ENCODE measurements at places on chromosomes 6 and 20. TPM values are rescaled to one million over a fixed set of nuclear protein-coding genes. Genes with fewer than 3 reads are reported as not detected.

Gene TPX2
- polyA plus RNA-seq, result 4.9 TPM

Gene SYTL3
- 1.6 TPM for polyA plus RNA-seq

Gene PLCB4
- 10.2 TPM for polyA plus RNA-seq

Gene ELOVL4
- not detected for polyA plus RNA-seq

Gene RIPPLY2
- polyA plus RNA-seq, result not detected

Gene SYNE1
- polyA plus RNA-seq, result 7.2 TPM

Gene IL17A
- polyA plus RNA-seq, result 0.39 TPM

Gene MEI4
- not detected for polyA plus RNA-seq

Gene HNF4A
- 112 TPM for polyA plus RNA-seq

Gene FNDC11
- polyA plus RNA-seq, result under 0.01 TPM

Gene SLC2A4RG
- polyA plus RNA-seq, result 33.0 TPM

Gene CPNE5
- 5.5 TPM for polyA plus RNA-seq

Gene GPX5
- polyA plus RNA-seq, result not detected

Gene TRAPPC3L
- polyA plus RNA-seq, result not detected

Gene SULF2
- polyA plus RNA-seq, result 22.2 TPM

Gene CAP2
- 3.0 TPM for polyA plus RNA-seq

Gene PPP1R16B
- 21.7 TPM for polyA plus RNA-seq

Gene SLC18B1
- 8.7 TPM for polyA plus RNA-seq

Gene PIGU
- 26.8 TPM for polyA plus RNA-seq

Gene ZFP64
- 5.4 TPM for polyA plus RNA-seq

Gene EYA2
- polyA plus RNA-seq, result 11.8 TPM

Gene CAGE1
- not detected for polyA plus RNA-seq

Gene UST
- polyA plus RNA-seq, result 4.2 TPM

Gene GPR6
- polyA plus RNA-seq, result not detected

Gene DEFB118
- polyA plus RNA-seq, result not detected

Gene MYH7B
- polyA plus RNA-seq, result 1.6 TPM

Gene KHDC1L
- polyA plus RNA-seq, result not detected

Gene ARMH2
- not detected for polyA plus RNA-seq

Gene PPIL1
- 28.0 TPM for polyA plus RNA-seq

Gene RIMS1
- polyA plus RNA-seq, result not detected

Gene CDH22
- not detected for polyA plus RNA-seq

Gene C20orf144
- polyA plus RNA-seq, result not detected

Gene COL19A1
- not detected for polyA plus RNA-seq

Gene LIN28B
- not detected for polyA plus RNA-seq

Gene CRISP3
- polyA plus RNA-seq, result not detected

Gene COL11A2
- not detected for polyA plus RNA-seq

Measured in sigmoid colon (tissue), 7 donors.